ENCODE measurements at places on chromosomes 3 and 15.

- peak; percentile 70 for DNase-seq
Measured at GRCh38 chr3:25427942-25428788, at the start of gene RARB. TSS of gene RARB (plus strand) at chr3:25428263. CDS start at chr3:25428732, 469 bp downstream.

DNA sequence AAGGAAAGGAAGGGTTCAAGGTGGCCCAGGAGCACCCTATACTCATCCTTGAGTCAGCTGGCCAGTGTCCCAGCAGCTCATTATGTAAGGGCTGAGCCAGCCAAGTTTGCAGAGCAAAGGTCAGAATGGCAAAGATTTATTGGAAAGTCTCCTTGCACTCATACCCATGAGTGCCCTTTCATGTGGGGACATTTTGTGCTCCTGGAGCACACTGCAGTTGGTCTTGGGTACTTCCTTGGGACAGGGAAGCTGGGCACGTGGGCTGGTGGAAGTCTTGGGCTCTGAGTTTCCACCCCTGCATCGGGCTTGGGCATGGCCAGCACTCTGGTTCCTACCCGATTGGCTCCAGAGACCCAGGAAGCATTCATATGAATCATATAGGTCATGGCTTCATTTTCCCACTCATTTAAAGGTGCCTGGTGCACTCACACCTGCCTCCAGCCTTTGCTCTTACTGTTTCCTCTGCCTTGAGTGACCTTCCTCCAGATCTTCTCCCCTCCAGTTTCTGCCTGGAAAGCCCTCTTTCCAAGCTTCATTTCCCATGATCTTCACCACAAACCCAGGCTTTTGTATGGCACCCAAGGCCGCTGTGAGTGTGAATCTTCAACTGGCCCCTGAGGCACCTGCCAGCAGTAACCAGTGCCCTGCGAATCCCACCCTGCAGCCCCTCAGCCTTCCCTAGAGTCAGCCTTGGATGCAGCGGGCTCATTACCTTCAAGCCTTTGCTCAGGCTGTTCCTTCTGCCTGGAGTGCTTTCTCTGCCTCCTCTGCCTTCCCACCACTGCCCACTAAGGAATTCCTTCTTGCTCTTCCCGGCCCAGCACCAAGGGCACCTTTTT is 10.5 kb upstream of the PRKCD start:
- no peak for DNase-seq

DNA sequence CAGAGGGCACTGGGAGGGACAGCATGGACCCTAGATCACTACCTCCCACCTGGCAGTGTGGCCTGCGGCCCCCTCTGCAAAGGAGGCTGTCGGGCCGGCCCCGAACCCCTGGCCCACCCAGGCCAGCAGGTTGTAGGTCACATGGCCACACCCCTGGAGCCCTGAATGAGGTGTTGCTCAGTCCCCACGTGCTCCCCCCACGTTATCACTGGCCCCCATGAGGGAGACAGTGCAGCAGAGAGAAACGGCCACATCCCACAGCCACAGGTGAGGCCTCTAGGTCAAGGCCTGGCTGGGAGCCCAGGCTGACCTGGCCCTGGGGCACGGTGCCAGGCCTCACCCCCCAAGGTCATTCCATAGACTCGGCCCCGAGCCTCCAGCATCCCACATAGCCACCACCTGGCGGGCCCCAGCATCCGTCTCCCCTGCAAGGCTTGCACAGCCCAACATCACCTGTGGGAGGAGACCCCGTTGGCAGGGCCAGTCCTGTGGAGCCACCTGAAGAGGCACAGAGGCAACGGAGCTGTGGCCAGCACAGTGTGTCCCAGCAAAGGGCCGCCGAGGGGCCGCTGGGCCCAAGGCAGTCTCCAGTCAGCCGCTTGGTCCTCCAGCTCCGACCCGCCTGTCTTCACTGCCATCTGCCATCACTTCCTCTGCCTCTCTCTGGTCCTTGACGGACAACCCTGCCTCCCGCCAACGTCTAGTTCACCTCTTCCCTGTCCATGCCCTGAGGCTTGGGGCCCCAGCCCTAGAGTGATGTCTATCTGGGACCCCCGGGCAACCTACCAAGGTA is 53.1 kb downstream of the DNAJB8 start:
- DNase-seq, result no peak

- no peak for DNase-seq
Measured at GRCh38 chr15:47551546-47551945, 165.8 kb upstream of the SEMA6D start.
